ENCODE measurements at places on chromosomes 7 and 10.

DNA sequence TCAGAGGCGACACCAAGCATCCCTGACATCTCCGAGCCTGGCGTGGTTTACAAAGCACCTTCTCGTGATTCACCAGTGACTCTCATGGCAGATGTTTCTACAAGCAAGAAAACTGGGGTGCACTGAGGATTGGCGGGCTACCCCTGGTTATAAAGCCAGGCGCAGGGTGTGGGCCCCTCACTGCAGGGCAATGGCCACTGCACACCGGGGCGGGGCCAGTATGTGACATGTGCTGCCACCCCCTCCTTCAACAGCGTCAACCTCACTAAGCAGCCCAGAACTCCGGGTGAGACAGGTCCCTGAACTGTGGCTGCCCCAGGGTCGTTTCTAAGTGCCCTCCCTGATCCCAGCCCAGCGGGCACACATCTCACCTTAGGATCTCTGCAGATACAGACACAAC, 63.8 kb downstream of the CHST15 start:
- DNase-seq = no peak

DNA sequence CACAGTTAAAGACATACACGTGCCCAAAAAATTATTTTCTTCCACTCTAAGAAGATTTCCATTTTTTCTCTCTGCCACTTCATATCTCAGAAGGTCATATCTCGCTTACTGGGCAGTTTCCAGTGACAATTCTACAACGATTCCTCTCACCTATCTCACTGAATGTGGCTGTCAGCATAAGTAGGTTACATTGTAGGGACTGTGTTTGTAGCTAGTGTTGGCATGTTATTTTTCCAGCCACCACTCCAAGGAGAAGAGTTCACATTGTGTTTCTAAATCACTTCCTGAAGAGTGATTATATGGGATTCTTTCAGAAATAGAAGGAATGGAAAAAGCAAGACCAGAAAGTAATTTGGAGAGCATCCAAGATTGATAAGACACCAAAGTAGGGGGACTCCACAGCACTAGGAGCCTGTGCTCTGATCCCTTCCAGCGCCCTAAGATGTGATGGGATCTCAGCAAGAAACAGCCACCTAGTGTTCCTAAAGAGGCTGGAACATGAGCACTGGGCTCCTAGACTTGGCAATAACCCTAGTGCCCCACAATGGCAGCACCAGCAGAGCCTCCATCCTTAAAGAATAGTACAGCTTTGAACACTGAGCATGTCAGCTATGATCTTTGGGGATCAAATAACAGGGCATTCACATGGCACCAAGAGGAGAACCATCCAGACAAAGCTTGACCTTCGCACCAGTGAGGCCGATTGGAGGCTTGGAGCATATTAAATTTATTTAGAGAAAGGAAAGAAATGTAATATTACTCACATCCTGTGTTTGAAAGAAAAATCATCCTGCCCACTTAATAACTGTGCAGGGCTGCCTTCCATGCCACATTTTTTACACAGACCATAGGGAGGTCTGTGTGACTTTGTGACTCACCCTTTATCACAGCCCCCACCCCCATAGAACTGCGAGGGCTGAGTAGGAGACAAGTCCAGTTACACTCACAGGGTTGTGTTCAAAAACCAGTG, 51.8 kb downstream of the CAV1 start:
- DNase-seq = no peak

GRCh38 chr7:35869810-35870209, 69.0 kb downstream of the SEPTIN7 start:
- DNase-seq = peak; percentile 30

DNA sequence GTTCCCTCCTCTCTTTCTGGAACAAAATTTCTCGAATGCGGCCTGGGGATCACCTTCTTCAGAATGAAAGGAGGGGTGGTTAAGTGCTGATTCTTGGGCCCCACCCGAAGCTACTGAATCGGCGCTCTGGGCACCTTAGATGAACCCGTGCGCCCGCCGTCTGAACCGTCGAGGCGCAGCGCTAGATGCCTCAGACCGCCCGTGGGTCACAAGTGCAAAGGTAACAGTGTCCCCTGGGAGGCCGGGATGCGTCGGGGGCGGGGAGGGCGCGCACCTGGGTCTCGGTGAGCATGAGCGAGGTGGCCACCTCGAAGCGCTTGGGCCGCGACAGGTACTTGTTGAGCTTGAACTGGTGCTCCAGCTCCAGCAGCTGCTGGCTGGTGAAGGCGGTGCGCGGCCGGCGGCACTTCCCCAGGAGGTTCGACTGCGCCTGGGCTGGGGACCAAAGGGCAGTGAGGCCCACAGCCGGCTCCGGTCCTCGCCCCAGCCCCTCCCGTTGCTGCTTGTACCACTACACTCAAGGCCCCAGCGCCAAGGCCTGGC, 4.2 kb downstream of the MNX1 start:
- DNase-seq = no peak

DNA sequence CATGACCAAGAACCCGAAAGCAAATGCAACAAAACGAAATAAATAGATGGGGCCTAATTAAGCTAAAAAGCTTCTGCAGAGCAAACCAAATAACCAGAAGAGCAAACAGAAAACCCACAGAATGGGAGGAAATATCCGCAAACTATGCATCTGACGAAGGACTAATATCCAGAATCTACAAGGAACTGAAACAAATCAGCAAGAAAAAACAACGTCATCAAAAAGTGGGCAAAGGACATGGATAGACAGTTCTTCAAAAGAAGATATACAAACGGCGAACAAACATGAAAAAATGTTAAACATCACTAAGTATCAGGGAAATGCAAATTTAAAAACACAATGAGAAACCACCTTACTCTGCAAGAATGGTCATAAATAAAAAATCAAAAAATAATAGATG, 35.3 kb upstream of the CACUL1 start:
- DNase-seq = peak; percentile 32

- DNase-seq = no peak
Observed at GRCh38 chr10:77837925-77838595, 88.5 kb downstream of the DLG5 start.

DNA sequence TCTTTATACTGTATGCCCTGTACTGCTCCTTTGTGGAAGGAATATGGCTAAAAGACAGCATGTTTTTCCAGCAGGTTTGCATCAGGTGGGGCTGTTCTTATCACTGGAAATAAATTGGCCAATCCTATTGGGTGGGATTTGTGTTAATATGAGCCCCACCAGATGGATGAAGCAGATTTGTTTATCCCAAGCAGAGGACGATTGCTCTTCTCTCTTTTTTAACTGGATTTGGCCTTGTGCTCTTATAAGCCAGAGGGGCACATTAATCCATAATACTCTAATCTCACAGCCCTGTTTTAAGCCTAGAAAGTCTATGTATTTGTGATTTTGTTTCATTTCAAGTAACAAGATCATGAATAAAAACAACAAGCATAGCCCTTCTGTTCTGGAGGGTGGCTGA, 240.1 kb upstream of the ADARB2 start:
- no peak for DNase-seq

DNA sequence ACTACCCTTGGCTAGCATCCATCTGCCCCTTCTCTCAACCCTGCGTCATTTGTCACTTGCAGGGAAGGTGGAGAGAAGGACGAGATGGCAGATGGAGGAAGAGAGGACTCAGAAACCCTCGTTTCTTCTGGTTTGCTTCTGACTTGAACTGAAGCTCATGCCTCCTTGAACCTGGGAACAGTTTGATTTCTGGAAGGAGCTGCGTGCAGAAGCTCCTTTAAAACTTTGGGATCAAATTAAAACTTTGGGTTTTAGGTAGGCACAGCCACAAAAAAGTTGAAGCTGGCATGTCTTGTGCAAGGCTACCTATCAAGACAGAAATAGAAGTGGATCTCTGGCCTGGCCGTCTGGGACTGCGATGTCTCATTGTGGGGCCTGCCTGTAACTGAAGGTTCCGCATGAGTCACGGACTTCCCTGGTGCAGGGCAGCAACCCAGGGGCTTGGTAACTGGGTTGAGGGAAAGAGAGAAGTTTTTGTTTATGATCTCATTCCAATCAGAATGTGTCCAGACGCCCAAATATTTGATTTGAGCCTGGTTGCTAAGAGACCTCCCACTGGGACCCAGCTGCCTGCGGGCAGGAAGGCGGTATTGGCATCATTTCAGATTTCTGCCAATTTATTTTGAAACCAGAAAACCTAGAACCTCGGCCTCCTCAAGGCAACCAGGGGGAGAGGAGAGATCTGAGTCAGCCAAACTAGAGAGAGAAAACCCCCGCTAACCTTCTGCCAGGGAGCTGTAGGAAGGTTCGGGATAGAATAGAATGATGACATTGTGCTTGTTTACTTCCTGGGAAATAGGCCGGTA, 15.8 kb upstream of the CAMK1D start:
- DNase-seq = peak; percentile 57

DNA sequence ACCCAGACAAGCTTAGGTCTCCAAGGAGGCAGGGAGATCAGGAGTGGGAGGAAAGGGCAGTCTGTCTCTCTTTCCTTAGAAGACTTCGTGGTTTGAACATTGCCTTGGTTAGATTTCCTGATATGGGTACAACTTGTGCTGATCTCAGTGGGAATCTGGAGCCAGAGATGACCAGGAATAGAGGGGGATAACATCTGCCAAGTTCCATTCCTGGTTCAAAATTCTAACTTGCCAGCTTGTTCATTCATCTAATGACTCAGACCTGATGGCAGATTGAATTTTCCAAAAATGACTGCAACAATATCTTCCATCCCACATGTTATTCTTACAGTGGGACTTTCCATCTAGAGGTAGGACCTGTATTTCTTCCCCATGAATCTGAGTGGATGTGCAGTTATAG, 394.3 kb upstream of the PODXL start:
- DNase-seq = no peak

GRCh38 chr10:84137811-84138210, 1.5 kb upstream of the GHITM start:
- no peak for DNase-seq

DNA sequence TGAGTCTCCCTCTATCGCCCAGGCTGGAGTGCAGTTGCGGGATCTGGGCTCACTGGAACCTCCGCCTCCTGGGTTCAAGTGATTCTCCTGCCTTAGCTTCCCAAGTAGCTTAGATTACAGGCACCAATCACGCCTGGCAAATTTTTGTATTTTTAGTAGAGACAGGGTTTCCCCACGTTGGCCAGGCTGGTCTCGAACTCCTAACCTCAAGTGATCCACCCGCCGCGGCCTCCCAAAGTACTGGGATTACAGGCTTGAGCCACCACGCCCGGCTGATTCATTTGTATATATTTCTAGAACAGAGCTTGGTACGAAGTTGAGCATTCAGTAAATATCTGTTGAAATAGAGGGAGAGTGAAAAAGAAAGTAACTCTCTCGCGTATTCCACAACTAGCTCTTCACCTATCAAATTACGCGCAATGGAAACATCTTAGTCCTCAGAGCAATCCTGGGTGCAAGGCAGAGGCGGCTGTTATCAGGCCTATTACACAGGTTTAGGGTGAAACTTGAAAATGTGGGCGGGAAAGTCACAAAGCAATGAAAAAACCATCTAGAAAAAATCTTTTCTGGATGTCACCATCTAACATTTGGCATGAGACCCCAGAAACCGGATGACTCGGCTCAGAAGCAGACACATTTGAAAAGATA, 707 bp upstream of the GHITM start:
- DNase-seq = no peak

DNA sequence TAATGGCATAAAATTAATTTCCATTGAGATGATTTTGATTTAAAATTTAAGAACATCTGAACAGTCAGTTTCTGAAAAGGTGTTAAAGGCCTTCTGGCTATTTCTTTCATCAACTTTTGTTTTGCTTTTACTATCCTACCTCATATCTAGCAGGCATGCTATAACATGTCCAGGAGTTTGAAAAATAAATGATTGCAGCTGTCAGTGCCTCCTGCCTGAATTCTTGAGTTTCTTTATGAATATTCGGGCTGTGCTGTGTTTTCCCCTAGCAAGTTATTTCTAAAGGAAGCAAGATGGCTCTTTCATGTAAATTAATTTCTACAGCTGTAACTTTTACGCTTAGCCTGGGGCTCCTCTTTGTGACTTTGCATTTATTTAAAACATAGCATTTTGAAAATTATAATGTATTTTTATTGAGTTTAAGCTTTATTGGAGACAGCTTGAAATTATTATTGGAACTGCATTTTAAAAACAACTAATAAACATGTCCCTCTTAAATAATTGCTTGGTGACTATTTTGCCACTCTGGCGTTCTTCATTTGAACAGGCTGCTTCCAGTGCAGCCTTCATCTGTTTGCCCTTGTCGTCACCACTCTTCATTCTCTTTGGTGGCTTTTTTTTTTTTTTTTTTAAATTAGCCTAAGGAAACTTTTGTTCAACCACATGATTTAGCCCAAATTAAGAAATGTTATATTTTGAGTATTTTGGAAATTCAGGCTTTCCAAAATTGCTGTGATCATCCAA, 1083.4 kb upstream of the LRRN3 start:
- DNase-seq = no peak

DNA sequence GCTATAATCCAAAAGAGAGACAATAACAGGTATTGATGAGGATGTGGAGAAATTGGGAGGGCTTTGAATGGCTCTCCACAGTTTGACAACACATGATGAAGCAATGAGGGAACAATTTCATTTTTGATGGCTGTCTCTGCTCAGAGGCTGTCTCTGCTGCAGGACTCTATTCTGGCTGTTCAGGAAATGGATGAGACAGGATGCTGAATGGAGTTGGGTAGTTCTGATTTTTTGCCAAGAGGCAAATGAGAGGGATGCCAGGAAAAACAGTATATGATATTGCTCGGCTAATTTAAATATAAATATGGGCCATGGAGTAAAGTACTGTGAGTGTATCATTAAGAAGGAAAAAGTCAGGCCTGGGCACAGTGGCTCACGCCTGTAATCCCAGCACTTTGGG, 16.8 kb downstream of the APBB1IP start:
- DNase-seq = no peak

Data from muscle of leg (tissue), 16 donors.